ENCODE measurements at places on chromosomes 11 and 22.

GRCh38 chr11:68181719-68182451 lies 31.2 kb downstream of the KMT5B start:
- no peak for DNase-seq

- no peak for DNase-seq
Observed at GRCh38 chr11:33399421-33399820, 142.2 kb downstream of the HIPK3 start.

DNA sequence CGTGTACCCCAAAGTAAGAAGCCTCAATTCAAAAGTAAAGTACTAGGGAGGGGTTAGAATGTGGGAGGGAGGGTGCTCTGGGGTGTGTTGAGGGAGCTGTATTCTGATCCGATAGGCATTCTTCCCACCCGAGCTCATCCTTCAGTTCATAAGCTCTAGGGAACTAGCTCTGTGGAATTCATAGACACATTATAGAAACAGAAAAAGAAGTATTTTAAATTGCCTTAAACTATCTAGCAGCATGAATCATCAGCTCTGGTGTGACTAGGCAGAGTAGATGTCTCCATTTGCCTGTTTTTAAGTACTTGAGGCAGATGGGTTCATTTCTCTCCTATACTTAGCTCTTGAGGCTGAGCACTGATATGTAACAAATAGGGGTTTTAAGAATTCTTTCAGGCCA lies 7.3 kb upstream of the SGSM3 start:
- DNase-seq = no peak

- no peak for DNase-seq
Observed at GRCh38 chr11:65867284-65868071, 5.1 kb downstream of the EFEMP2 start.

DNA sequence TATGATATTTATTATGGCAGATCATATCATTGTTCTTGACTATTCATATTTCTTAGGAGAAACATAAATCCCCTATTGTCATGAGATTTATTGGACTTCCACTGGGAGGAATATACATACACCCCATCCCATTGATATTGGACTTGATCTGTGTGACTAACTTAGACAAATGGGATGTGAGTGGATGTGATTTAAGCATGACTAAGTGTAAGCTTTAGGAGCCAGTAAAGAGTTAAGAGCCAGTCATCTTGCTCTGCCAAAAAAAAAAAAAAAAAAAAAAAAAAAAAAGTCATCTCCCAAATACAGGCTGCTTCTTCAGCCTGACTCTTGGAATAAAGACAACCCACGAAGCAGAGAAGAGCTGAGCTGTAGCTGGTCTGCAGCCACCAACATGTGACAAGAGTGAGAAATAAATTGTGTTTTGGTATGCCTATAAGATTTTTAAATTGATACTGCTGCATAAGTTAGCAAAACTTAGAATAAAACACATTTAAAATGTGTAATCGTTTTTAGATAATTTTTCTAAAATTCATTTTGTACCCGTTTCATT lies 595.0 kb upstream of the LRRC4C start:
- no peak for DNase-seq

GRCh38 chr22:20756846-20757245 lies 17.1 kb upstream of the SERPIND1 start:
- no peak for DNase-seq

DNA sequence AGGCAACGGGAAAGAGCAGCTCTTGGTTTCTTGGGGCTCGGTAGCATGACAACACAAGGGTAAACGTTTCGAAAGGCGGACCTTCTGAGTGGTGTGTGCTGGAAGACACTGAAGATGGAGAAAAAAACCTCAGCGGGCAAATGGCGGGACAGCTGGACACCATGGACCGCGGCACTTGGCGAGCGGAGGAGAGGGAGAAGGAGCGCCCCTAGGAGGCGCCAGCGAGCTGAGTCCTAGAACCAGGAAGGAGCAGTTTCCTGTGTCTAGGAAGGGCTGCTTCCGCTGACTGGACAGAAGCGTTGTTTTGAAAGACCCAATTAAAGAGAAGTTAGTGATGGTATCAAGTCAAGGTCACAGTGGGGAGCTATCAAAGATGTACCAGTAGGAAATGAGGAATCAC lies 44.0 kb upstream of the OPCML start:
- no peak for DNase-seq

GRCh38 chr11:72301486-72301885 lies 57.5 kb upstream of the PHOX2A start:
- no peak for DNase-seq

DNA sequence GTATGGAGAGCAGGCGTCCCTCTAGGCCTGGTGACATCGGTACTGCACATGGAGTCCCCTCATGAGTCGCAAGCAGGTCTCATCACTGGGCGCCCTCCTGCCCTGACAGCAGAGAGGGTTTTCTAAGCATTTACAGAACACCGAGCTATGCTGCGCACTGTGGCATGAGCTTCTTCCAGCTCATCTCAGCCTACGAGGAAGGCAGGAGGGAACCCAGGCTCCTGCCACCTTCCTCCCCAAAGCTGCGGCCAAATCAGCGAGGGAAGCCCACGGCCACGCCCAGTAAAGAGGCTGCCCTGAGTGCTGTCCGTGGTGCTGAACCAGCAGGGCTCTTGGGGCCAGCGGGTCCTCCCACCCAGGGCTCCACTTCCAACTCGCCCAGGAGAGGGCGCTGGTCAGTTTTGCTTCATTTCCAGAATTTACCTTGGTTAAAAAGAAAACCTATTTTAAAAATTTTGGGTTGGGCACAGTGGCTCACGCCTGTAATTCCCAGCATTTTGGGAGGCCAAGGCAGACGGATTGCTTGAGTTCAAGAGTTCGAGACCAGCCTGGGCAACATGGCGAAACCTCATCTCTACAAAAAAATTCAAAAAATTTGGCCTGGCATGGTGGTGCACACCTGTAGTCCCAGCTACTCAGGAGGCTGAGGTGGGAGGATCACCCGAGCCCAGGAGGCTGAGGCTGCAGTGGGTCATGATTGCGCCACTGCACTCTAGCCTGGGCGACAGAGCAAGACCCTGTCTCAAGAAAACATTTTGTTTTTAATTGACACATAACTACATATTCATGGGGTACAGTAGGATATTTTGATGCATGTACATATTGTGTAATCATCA lies 34.2 kb downstream of the PHF21B start:
- DNase-seq = peak; percentile 54

DNA sequence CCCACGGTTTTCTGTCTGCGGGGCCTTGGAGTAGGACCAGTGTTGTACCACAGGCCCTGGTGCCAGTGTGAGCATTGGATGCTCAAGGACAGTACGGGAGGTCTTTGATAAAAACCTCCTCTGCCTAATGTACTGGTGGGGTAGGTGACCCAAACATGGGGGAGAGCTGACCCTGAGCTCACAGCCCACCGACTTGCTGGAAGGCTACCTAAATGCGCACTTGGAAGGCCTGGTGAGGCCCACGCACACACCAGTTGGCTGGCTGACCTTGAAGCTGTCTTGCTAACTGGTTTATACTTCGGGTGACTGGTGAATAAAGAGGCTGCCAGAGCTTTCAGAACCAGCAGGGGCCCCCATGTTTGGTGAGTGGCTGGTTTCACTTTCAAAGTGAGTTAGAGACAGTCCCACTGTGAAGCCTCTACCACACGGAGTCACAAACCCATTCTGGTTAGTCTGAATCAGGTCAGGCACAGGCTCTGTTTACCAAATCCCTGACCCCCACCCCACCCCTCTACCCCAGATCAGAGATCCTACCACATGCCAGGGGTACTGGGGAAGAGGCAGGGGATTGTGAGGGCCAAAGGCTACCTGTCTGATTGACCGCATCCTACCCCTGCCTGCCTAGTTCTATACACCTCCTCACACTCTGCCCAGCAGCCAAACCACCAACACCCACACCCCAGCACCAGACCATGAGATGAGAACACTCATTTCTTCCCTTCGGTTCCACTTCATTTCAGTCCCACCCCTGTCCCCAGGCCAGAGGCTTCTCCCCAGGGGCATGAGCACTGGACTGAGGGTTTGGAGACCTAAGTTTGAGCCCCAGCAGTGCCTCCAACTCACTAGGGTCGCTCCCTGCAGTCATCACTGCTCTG lies 12.7 kb upstream of the IL2RB start:
- no peak for DNase-seq
